WTC11 (cell line): ENCODE measurements at places on chromosomes 11 and 22.

- DNase-seq: no peak
These were observed 90.2 kb downstream of the BBOX1 start for GRCh38 chr11:27130806-27131205.

- no peak for DNase-seq
These were observed 14.8 kb upstream of the EMID1 start for GRCh38 chr22:29190918-29191317.

- DNase-seq: no peak
These were observed 47.5 kb upstream of the CDON start for GRCh38 chr11:126109941-126110731.

- DNase-seq: no peak
These were observed 91.9 kb downstream of the WT1 start for GRCh38 chr11:32343325-32344008.

DNA sequence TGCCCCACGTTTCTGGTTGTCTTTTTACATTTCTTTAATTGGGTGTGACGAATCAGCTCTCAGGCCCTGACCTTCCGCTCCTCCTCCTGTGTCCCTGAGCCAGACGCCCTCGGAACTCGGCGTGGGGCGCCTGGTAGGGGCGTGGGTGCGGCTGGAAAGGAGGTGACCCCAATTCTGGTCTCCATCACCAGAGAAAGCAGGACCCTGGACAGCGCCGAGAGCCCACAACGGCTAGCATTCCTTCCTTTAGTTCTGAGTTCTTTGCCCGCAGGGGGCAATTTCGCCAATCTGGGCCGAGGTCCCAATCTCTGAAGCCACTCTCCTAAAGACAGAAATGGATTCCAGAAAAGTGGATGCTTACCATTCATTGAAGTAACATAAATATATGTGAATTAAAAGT is 11.7 kb upstream of the RBMXL2 start:
- peak; percentile 71 for DNase-seq

DNA sequence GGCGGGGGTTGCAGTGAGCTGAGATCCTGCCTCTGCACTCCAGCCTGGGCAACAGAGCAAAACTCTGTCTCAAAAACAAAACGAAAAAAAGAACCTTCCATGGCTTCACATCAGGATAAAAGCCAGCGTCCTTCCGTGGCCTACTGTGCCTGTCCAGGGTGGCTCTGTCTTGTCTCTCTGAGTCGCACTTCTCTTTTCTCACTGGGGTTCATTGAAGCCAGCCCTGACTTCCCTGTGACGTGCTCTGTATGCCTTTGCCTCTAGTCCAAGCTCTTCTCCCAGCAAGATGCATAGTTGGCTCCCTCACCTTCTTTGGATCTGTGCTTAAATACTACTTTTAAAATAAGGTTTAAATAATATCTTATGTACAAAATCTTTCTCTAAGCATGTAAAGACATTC is 11.6 kb downstream of the ATXN10 start:
- no peak for DNase-seq

DNA sequence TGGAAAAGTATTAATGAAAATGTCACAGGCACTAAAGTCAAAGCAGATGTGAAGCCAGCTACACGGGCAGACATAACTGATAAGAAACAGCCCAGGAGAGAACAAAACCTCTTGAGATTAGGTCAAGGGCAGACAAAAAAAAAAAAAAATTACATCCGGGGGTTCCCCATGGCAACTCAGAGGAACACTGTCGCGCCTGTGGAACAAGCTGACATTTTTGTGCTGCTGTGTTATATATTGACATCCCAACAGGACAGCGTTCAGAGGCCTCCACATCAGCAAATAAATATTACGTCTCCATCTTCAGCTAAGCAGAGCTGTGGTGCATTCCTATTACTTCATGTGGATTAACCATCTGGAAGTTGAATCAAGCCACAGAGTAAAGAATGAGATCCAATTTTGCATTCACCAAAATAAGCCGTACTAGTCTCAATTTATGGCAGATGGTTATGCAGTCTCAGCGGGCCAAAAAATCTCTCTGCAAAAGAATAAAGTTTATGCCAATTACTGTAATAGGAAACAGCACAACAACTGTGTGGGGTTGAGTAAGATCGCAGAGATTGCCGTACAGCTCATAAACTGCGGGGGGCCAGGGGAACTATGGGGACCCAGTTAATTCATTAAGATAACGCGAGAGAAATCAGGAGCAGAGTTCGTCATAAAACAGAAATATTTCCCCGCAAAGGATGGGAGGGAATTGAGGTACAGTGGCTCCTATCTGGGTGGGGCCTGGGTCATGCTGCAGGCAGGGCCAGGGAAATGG is 41.3 kb upstream of the MN1 start:
- DNase-seq: no peak

- no peak for DNase-seq
These were observed 36.1 kb upstream of the ADSL start for GRCh38 chr22:40310081-40310767.

DNA sequence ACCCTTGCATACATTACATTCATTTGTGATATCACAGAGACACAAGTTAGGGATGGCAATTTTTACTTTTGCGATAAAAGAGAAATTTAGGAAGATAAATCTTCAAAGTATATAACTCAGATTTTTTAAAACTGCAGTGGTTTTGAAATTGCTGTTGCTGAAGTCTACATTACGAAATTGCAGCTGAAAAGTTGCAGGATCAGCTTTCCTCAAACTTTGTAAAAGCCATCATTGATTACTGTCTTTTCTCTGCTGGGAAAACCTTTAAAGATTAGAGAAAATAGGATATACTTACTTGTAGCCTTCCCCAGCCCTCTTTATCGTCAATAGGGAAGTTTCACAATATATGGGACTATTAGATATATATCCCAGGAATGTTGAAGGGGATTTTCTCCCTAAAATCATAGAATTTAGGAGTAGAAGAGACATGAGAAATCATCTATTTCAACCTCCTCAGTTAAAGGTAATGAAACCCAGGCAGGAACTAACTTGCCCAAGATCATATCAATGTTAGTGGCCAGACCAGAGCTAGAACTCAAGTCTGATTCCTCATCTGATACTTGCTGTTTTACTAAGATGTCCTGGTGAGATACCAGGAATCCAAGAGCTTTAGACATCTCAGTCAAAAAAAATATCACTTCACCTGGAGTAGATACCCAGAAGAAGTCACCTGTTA is 10.4 kb upstream of the AGBL2 start:
- no peak for DNase-seq

DNA sequence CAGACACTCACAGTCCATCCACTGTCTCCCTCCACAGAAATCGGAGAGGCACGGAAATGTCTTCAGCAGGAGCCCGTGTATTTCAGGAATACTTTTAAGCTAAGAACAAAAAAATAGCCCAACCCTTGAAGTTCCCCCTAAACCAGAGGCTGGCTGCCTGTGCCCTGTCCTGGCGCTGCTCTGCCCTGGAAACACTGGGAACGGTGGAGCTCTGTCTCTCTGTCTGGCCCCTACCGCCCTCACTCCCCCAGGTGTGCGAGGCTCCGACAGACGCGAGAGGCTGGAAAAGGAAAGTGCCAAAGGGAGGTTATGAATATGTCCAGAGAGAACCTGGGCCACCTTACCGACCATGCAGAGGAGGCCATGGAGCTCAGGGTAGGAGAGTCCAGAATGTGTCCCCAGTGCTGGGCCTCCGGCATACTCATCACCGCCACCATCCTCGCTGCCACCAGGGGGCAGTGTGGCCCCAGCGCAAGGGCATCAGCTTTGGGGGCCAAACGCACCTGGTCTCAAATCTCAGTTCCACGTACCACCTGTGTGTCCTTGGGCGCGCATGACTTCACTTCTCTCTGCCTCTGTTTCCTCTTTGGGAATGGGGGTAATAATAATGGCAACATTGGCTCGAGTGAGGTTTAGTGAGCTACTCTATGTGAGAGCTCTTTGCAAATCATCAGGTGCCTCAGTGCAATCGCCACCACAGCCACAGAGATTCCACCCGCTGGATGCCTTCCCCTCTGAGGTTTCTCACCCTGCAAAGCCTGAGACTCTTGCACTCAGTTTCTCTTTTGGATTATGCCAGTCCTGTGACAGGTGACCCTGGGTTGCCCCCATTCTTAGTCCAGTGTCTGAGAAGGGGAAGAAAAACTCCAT is 10.4 kb upstream of the SLCO2B1 start:
- peak; percentile 86 for DNase-seq

- DNase-seq: peak; percentile 39
These were observed 4.6 kb downstream of the C11orf96 start for GRCh38 chr11:43947003-43947500.

DNA sequence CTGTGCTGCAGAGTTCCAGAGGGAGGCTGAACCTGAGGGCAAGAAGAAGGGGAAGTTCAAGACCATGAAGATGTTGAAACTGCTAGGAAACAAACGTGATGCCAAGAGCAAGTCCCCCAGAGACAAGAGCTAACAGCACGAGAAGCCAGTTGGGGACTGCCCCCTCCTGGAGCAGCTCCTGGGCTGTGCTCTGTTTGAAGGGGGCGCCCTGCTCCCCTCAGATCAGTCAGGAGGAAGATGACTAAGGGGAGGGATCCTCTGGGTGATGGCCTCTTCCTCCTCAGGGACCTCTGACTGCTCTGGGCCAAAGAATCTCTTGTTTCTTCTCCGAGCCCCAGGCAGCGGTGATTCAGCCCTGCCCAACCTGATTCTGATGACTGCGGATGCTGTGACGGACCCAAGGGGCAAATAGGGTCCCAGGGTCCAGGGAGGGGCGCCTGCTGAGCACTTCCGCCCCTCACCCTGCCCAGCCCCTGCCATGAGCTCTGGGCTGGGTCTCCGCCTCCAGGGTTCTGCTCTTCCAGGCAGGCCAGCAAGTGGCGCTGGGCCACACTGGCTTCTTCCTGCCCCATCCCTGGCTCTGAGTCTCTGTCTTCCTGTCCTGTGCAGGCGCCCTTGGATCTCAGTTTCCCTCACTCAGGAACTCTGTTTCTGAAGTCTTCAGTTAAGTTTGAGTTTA is 12.6 kb downstream of the C22orf23 start:
- DNase-seq: no peak

DNA sequence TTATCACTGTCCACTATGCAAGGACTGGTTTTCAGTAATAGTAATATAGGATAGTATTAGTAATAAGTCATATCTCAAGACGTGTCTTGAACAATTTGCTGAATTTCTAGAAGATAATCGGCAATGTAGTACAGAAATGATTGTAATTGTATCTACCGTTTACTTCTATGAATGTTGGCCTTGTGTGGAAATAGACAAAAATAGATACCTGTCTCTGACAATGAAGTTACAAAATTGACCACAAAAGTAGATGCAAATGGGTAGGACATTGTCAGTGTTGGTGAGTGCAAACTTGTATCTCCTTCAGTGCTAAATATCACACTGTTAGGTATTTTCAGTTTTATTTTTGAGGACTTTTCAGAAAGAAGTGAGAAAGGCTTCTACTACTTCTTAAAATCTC is 43.1 kb downstream of the SVIP start:
- DNase-seq: no peak

DNA sequence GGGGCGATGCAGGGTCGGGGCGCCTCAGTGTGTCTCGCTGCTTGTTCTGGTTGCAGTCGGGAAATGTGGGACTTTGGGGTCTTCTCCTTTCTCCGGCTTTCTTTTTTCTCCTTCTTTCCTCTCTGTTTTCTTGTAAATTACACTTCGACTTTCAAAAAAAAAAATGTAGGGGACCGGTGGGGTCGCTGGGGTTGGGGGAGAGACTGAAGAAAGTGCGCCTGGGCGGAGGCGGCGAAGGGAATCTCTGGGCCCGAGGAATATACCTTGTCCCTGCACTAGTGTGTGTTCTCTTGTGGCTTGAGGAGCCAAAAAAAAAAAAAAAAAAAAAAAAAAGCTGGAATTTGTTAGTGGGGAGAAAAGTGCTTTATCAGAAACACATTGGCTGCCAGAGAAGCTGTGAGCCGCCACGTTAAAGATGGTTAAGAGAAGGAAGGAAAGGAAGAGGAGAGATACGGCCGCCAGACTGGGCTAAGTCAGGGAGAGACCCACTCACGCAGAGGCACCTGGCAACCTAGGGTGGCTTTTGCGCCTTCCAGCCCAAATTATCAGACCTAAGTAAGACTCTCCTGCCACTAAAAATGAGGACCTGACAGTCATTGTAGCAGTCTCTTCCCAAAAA is 8.4 kb upstream of the FLI1 start:
- no peak for DNase-seq

DNA sequence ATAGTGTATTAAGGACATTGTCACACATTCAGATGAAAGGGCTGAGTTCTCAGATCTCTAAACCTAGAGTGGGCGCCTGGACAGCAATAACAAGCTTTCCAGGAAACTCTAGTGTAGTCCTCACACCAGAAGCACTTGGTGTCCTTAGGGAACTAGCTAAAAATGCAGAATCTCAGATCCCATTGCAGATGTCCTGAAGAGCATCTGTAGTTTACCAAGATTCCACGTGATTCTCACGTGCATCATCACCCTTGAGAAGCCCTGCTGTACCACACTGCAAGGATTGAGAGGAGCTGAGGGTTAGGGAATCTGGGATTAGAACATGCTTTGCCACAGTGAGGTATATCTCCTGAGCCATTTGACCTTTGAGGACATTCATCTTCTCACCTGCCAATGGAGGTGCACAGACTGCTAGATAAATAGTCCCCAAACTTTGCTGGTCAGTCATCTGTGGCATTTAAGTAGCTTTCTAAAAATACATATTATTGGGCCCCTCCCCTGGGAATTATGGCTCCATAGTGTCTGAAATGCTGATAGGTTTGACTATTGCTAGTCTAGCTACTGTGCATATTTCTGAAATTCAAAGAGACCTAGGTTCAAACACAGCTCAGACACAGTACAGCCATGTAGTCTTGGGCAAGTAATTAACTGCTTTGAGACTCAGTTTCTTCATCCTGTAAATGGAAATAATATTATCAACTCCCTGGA is 1068.9 kb downstream of the OPCML start:
- DNase-seq: no peak

- no peak for DNase-seq
These were observed 32.9 kb downstream of the SMCO4 start for GRCh38 chr11:93510196-93510873.

DNA sequence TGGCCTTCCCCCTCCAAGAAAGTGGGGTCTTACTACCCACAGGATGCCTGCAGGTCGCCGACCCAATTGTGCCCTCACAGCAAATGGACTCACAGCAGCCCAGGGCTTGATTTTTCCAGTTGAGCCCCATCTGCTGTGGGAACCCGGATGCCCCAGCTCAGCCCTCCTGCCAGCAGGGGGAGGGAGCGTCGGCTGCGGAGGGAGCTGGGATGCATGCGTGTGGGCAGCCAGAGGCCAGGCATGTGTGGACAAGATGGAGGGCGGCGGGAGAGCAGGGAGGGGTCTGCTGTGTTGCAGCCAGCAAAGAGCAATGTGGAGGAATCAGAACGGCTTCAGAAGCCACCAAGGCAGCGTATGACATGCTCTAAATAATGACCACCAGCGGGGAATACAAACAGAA is 41.0 kb upstream of the EIF3D start:
- peak; percentile 74 for DNase-seq
